ENCODE measurements at places on chromosomes 12 and 14.

DNA sequence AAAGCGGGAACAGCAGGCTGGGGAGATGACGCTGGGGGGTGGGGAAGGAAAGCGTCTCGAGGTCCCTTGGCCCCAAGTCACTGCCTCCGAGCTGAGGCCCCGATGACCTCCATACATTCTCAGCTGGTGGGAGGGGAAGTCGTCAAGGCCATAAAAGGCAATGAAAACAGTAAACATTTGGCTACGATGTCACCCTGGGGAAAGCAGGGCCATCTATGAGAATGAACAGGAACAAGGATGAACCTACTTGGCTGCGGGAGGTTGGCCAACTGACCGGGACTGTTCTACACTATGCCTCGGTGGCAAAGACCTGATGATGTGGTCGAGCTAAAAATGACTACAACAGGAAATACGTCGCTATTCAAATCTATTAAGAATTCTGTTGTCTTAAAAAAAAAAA, 19.5 kb downstream of the PRKAB1 start:
- DNase-seq = no peak

DNA sequence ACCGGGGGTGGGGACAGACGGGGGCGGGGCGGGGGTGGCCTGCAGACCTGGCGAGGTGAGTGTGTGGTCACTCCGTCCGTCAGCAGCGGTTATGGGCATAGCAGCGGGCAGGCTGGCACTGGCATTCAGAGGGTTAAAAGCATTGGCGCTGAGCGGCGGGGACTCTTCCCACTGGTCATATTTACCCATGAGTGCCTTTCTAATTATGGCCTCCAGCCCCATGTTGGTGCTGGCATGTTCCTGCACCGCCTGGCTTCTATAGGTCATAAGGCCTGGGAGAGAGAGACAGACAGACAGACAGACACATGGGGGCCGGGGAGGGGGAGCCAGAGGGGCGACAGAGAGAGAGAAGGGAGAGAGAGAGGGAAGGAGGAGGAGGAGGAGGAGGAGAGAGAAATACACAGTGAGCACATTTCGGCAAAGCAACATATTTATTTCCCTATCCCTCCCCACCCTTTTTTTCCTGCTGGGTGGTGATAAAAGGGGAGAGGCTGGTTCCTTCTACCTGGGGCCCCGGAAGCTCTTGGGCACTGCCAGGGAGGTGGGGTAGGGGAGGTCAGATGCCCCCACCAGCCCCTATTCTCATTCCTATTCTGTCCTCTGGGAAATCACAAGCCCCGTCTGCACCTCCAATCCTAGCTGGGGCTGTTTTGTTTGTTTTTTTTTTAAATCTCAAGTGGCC, 32.6 kb downstream of the RFLNA start:
- DNase-seq = no peak

DNA sequence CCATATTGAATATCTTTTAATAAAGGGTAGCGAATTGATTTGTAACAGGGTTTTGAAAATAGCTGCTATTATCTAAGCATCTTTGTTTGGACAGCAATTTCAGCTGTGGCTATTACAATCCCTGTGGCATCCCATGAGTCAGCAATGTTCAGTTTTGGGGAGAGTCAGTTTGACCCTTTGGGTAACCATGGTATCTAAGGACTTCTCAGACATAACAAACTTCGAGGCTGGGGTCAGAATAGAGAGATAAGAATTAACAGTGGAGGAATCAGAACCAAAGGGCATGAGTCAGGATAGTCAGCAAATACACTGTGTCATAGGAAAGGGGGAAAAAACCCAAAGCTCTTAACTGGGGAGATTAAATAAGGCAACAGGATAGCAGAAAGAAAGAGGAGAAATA, 11.7 kb upstream of the PTHLH start:
- no peak for DNase-seq

DNA sequence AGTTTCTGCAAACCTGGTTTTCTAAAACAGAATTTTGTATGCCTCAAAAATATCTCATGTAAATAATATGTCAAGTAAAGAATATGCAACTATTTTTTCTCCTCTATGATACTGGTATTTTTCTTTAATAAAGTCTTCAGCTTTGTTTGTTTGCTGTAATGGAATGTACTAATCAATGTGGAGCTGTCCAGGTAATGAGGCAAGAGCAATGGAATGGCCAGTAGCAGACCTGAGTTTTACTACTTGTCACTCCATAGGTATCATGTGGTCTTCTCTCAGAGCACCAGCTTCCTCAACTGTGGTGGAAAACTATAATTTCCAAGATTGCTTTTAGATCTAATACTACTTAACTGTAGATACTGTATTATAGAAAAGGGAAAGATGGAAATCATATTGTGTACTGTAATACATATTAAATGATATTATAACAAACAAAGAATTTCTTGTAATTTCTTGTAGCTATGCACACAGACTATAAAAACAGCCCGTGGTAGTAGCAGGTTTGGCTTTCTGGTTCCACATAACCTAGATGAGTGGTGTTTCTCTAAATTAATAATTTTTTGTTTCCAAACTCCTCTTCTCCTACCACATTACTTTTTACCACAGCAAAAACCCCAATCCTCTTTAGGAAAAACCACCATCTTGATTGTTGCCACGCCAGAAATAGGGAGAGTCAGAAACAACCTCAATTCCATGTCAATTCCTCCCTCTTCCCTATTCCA, 70.6 kb downstream of the KIF21A start:
- DNase-seq = no peak

- DNase-seq = no peak
These were observed 5.4 kb upstream of the MGAT4C start for GRCh38 chr12:86261578-86261977.

DNA sequence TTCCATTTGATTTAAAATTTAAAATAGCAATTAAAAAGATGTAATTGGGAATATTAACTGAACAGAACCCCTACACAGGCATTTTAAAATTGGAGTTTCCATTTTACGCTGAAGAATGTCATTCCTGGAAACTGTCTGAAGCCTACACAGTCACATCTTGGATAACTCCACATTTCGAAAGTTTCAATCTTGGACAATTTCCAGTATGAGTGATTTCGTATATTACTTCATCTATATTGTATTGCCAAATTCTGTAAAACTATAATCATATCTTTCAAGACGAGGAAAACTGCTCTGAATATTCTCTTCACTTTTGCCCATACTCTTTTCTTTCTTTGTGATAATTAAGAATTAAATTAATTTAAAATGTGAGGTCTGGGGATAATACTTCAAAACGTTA, 194.2 kb upstream of the ABCD2 start:
- DNase-seq = no peak

DNA sequence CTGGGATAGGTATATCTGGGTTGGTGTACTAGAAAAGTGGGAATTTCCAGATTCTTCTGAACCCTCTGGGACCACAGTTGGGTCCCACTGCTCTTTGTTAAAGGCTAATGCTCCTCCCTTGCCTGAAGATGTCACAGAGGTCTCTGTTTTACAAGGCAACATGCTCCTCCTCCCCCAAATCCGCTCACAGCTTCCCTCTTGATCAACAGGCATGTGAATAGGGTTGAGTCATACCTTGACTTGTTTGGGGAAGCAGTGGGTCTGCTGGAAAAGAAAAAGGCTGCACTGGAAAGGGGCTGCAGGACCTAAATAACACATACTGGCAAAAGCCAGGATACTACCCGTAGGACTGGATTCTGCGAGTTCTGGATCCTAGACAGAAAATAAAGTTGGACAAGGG, 165.4 kb upstream of the TMEM260 start:
- no peak for DNase-seq

Measured in COLO829 (cell line).